Endothelial cell (in vitro differentiated cells): ENCODE measurements at places on chromosomes 12 and 14.

DNA sequence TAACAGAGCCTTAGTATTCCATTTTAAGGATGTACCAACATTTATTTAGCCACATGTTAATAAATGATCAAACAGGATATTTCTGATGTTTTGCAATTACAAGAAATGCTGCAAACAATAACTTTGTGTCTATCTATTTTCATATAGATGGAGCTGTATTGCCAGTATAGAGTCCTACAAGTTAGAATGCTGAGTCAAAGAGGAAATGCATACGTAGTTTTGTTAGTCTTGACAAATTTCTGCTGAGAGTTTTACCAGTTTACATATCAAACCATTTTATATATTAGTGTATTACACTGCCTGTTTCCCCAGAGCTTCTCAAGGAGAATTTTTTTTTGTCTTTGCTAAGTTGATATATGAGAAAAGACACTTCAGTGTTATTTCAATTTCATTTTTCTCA, 541.7 kb downstream of the SLC16A7 start:
- DNase-seq: no peak

DNA sequence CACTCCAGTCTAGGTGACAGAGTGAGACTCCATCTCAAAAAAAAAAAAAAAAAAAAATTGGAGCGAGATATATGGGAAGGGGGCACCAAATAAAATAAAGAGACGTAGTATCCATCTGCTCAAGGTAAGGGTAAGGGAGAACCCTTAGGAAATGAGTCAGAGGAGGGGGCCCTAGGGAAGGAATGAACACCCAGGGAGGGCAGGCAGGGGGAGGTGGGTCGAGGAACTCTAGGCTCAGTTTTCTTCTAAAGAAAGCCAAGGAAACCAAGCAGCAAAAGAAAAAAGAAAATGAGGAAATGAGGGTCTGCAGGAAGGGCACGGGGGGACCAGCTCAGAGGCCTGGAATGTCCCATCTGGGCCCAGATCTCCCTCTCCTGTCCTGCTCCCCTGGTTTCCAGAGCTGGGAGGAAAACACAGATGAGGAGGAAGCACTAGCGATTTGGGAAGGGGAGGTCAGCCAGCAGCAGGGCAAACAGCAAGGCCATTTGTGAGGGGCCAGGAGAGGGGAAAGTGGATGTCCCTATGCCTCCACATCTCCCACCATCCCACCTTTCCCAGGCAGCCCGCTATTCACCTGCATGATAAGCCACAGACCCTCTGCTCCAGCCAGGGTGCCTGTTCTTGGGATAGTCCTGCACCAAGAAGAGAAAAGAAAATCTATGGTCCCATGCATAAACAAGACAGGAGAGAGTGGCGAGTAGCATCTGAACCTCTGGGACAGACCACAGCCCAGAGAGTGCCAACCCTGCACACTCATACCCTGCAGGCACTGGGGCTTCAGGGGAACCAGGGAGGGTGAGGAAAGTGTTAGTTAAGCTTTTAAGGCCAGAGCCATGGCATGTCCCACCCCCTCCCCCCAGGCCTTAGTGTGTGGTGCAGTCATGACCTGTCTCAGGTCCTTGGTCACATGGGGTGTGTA, 11.9 kb downstream of the SPRYD3 start:
- DNase-seq: no peak

DNA sequence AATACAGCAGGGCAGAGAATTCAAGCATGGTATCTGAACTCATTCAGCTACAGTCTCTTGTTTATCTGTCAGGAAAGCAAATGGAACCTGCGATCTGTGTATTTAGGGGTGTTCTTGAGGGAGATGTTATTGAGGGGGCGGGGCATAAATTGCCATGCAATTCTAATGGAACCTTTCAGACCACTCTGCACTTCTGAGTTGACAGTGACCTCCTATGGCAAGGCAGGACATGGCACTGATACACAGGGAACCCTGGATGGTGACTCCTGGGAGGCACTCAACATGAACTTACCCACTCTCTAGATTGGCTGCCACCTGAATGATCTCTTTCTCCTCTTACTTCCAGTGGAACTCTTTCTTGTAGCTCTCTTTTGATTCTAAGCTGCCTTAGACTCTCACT, 787.3 kb downstream of the VRK1 start:
- peak; percentile 10 for DNase-seq

DNA sequence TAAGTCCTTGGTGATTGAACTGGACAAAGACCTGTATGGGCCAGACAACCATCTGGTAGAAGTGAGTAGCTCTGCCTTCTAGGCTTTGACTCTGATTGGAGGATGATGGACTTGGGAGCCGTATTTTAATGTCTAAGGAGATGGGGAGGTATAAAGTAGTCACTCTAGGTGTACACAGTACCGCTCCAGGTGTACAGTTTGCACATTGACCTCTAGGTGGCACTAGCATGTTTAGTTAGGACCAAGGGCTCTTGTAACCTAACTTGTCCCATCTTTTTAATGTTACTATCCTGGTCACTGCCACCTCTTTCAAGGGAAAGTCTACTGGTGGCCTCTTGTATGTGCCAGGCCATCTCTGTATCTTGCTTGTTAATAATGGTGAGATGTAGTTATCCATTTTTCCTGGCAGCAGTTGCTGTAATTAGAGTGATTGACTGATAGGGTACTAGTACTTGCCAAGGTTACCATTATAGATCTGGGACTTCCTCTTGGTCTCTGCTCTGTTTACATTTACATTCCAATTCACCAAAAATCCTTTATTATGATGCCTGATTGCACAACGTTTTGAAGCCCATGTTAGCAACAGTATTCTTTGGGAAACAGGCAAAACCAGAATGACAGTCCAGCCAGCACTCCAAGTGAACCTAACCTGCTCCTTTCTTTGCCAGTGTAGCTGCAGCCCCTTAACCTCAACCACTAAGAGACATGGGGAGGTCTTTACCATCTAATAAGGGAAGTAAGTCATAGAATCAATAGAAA, 3.6 kb downstream of the SMARCD1 start:
- DNase-seq: peak; percentile 46

DNA sequence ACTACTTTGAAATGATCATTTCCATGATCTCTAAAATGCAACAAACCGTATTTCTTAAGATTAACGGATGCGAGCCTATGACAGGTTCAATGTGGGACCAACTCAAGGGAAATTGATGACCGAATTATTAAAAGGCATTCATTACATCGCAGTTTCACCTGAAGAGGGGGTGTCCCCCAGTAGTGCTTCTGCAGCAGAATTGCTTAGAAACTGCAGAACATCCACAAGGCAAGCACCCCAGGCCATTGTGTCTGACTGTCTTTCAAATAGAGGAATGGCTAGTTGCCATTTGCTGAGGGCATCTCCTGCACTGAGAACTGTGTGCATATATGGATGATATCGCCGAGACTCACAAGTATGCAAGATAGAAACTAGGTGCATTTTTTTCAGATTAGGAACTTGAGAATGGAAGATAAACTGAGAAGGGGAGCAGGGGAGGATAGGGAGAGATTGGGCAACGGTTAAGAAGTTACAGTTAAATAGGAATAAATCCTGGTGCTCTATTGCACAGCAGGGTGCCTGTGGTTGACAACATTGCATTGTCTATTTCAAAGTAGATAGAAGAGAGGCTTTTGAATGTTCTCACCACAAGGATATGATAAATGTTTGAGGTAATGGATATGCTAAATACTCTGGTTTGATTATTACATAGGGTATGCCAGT, 234.3 kb upstream of the PLEKHG7 start:
- DNase-seq: no peak

GRCh38 chr12:53701518-53702264, 25.6 kb downstream of the CALCOCO1 start:
- peak; percentile 87 for DNase-seq

DNA sequence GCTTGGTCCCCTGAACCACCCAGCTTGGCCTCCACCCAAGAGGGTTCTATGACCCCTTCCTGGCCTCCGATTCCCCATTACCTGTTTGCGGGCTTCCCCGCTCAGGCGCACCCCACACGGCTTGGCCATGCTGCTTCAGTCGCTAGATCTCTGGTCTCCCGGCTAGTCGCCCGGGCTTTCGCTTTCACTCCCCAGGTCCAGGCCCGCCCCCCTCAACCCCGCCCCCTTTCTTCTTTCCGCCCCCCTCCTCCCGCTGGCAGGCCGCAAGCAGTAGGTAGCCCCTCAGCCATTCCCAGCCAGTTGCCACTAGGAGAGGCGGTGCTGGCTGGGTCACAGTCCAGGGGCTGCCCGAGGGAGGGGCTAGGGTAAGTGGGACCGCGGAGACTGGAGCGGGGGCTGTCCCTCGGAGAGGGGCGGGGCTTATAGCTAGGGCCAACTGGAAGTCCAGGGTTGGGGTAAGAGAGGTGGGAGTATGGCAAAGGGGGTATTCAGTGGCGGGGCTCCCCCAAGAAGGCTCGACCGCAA, at the start of gene PSME2:
Gene PSME2, minus strand, starts transcription at position 158 of the 525 bp plus-strand sequence. Its CDS starts 29 bp downstream, at position 129.
- DNase-seq: peak; percentile 96

- no peak for DNase-seq
Observed at GRCh38 chr14:75865531-75865930, 116.3 kb downstream of the TGFB3 start.

GRCh38 chr14:30271811-30272323, 287.1 kb upstream of the G2E3 start:
- no peak for DNase-seq
